Activated T-cell treated with anti-CD3 and anti-CD28 coated beads for 24 hours (primary cell): ENCODE measurements at places on chromosomes 5 and 9.

GRCh38 chr9:18438951-18439350, 35.0 kb upstream of the ADAMTSL1 start:
- no peak for DNase-seq

DNA sequence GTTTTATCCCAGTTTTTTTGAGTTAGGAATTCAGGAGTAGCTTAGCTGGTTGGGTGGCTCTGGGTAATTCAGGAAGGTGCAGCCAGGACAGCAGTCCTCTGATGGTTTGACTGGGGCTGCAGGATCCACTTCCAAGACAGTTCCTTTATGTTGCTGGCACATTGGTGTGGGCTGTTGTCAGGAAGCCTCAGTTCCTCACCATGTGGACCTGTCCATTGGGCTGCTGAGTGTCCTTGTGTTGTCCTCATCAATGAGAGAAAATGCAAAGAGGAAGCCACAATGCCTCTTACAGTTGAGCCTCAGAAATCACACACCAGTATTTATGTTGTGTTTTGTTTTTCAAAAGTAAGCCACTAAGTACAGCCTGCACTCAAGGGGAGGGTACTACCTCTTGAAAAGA, 140.9 kb downstream of the MAST4 start:
- DNase-seq, result no peak

DNA sequence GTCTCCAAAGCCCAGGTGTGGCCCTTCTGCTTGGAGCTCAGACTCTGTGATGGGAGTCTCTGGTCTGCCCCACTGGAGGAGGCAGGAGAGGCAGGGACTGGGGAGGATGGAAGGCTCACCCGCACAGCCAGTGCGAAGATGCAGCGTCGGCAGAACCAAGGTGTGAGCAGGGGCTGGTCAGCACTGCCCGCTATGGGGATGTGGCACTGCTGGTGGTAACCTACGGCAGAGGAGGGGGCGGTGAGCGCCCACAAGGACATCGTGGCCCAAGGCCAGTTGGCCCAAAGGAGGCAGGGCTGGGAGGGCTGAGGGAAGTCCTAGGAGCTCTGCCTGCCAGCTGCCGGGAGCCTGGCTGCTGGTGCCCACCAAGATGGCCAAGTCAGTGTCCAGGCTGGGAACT, 7.3 kb downstream of the PHF19 start:
- DNase-seq, result no peak

DNA sequence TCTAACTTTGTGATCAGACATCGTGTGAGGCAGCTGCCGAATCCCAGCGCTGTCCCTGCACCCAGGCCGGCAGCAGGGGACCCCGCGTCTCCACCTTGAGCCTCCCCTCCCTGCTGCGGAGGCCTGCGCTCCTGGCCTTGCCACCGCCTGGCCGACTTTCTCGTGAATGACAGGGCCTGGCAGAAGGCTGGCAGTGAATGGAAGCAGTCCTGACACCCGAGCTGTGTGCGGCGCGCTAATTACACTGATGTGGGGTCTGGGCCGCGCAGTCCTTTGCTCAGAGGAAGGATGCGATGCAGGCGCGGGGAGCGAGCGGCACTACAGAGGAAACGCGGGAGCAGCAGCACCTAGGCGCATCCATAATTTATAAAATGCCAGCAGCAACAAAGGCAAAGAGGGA, 40.3 kb downstream of the POU4F3 start:
- no peak for DNase-seq

GRCh38 chr5:168262042-168262743, 29.3 kb upstream of the WWC1 start:
- DNase-seq, result no peak

- DNase-seq, result no peak
Measured at GRCh38 chr5:134077926-134078580, 36.4 kb upstream of the TCF7 start.

DNA sequence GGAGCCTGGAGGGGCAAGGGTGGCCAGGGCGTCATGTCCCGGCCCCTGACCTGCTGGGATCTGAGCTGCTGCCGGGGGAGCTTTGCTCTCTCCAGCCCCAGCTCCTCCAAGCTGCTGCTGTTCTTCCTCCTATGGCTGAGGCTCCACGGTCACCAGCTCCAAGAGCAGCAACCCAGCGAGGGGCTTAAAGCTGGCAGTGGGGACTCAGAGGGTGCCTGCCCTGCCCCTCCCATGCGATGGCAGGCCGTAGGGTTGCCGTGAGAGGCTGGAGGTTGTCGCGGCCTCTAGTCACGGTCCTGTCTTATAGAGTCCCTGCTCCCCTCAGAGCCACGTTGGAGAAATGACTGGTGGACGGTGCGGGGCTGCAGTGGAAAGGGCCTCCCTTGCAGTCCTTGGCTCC, 19.5 kb downstream of the DBH start:
- DNase-seq, result no peak
